ENCODE measurements at places on chromosomes 5 and 9.

- no peak for DNase-seq
Observed at GRCh38 chr5:142453932-142454331, 129.1 kb upstream of the SPRY4 start.

DNA sequence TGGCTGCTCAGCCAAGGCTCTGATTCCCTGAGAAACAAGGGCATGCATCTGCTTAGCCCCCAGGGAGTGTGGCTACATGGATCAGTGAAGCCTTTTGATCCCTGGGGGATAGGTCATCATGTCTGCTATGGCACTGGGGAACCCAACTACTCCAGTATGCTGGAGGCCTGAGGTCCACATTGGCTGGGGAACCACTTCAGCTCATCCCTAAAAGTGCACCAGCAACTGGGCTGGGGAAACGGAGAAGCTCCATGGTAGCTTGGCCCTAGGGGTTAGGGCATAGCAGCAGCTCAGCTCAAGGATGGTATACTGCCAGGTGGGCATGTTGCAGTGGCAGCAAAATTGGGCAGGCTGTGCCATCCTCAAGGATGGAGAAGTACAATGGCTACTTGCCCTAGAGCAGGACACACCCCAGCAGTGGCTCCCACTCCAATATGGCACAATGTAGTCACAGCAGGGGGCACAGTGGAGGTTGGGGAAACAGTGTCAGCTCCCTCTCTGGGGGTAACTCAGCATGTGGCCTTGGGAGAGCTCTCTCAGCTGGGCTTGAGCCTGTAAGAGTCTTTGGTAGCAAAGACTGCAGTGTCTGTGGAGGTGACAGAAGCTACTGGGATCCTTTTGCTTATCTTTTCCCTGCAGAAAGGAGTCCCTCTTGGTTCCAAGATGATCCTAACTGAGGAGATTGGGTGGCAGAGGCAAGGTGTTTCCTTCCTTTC, 111.5 kb upstream of the FSTL4 start:
- no peak for DNase-seq

- no peak for DNase-seq
Observed at GRCh38 chr9:81314490-81314889, 374.9 kb downstream of the TLE1 start.

GRCh38 chr5:156400231-156400986, 73.4 kb downstream of the SGCD start:
- DNase-seq = no peak

DNA sequence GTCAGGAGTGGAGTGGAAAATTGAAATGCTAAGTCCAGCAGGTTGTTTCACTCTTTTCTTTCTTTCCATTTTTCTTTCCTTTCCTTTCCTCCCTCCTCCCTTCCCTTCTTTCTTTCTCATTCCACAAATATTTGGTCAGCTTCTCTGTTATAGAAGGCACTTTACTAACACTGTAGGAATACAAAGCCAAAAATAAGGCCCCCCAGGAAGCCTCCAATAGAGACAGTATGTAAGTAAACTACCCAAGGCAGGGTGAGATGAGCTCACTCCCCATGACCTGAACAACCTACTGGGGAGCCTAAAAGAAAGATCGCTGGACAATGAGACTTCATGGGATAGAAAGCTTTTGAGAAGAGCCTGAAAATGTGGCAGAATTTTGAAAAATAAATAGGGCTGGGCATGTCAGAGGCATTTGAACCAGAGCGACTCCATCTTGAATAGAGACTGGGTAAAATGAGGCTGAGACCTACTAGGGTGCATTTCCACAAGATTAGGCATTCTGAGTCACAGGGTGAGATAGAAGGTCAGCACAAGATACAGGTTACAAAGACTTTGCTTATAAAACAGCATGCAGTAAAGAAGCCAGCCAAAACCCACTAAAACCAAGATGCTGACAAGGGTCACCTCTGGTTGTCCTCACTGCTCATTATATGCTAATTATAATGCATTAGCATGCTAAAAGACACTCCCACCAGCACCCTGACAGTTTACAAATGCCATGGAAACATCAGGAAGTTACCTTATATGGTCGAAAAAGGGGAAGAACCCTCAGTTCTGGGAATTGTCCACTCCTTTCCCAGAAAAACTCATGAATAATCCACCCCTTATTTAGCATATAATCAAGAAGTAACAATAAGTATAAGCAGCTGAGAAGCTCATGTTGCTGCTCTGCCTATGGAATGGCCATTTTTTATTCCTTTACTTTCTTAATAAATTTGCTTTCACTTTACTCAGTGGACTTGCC, 158.9 kb upstream of the EGFLAM start:
- DNase-seq = no peak

DNA sequence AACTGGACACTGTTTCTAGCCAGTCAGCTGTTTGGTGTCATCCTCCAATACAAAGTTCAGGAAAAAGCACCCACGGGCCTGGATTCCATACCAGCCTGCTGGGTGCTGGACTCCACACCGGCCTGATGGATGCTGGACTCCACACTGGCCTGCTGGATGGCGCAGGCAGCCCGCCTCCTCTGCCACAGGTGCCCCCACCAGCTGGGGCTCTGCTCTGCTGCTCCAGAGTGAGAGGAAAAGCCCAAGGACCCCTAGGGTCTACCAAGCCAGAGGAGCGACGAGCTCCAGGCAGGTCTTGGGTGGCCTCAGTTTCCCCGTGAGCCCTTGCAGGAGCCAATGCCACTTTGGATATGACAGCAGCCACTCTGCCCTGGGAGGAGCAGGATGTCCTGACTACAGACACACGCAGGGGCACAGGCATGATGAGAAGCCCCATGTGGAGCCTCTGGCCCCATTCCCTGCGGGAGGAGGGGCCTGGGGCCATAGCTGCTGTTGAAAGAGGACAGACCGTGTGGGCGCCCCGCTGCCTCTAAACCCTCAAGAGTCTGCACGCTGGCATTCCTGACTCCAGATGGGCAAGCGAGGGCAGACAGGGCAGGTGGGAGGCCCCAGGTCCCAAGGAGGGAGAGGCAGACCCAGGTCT, 141.6 kb downstream of the OLFM1 start:
- DNase-seq = no peak

GRCh38 chr5:66745297-66745696, 149.1 kb downstream of the MAST4 start:
- no peak for DNase-seq

DNA sequence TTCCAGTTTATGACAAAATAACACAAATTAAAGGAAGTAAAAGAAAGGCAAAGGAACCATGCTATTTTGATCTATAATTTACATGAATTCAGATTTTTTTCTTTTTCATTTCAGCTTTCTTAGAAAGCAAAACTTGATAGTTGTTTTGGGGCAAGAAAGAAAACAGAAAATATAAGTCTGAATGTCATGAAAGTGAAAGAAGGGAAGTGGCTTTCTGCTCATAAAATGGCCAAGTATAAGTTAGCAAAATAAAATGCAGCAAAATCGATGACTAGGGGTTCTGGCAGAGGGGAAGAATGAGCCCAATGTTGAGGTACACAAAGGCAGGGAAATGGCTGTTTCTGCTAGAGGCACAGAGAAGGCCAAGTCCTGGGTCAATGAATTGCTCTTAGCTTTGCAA, 3.0 kb upstream of the IFNW1 start:
- no peak for DNase-seq

- no peak for DNase-seq
Observed at GRCh38 chr9:117528225-117528624, 113.4 kb upstream of the ASTN2 start.

DNA sequence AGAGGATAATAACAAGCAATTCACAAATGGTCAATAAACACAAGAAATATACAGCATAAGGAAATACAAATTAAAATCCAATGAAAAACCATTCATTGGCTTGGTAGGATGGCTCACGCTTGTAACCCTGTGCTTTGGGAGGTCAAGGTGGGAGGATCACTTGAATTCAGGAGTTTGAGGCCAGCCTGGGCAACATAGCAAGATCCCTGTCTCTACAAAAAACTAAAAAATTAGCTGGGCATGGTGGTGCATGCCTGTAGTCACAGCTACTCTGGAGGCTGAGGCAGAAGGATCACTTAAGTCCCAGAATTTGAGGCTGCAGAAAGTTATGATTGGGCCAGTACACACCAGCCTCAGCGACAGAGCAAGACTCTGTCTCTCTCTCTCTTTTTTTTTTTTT, 20.9 kb upstream of the UBAP1 start:
- DNase-seq = no peak

DNA sequence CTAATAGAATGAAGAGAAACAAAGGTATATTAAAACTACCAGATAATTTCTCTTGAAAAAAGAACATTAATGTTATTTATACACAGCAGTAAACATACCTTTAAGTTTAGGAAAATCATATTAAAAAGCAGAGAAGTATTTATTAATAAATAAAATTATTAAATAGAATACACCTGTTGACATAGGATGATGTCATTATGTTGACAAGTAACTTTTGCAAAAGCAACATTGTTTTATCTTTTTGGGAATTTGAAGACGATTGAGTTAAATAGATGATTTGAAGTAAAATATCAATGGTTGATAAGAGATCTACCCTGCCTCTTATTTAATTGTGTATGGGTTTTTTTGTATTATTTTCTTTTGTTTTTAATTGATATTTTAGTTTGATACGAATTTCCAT, 711.1 kb upstream of the NUDT12 start:
- DNase-seq = no peak

- DNase-seq = no peak
Observed at GRCh38 chr9:16763946-16764345, 106.5 kb downstream of the BNC2 start.

DNA sequence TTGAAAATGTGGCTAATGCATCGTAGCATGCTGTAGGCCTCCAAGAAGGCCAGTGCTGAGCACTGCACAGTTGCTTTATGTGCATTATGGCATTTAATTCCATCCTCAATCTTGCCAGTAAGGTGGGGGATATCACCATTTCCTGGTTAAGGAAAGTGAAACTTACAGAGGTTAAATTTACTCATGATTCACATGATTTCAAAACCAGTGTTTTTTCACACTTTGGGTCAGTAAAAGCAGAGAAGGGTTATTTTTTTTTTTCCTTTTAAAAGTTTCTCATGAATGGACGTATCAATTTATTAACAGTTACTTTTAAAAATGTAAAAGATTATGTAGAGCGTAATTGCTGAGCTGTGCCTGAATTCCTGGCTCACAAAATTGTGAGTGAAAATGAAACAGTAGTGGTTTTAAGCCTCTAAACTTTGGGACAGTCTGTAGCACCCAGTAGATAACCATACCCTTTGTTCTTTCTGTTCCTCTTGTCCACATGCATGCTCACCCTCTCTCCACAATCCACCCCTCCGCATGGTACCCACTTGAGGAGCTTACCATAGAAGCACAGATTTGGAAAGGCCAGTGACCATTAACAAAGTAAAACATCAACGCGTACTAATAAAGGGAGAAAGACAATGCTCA, 21.2 kb downstream of the MAST4 start:
- DNase-seq = no peak

DNA sequence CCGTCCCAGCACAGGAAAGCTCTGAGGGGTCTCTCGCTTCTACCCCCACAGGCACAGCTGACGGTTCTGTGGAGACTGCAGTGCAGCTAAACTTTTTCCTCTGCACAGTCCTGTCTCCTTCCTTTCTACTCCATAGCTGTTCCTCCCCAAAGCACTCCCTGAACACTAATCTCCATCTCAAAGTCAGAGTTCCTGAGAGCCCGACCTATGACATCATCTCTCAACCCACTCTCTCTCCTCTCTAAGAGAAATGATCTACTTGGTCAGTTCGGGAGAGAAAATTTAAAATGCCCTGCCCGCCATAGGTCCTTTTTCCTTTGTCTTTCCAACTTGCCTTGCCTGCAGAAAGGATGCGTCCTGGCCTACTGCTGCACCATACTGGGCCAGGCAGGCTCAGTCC, 90.6 kb downstream of the FANCC start:
- DNase-seq = no peak

- DNase-seq = no peak
Observed at GRCh38 chr9:73155377-73155776, 3.7 kb downstream of the ANXA1 start.

DNA sequence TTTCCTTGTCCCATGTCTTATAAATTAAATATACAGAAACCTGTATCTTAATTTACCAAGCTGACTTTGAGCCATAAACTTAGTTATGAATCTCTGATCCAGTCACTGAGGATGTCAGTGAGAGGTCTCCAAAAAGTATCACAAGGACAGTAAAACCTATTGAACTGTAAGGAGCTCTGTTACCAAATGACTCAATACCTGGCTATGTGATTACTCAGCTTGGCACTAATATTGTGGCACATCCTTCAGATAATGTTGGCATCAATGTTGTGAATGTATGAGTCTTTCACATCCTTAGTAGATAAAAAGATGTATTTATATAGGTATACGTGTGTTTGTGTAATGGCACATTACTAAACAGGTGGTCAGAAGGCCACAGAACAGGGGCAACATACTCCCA, 18.0 kb upstream of the CAPSL start:
- DNase-seq = no peak

- no peak for DNase-seq
Observed at GRCh38 chr5:107425541-107426031, 245.2 kb downstream of the EFNA5 start.

DNA sequence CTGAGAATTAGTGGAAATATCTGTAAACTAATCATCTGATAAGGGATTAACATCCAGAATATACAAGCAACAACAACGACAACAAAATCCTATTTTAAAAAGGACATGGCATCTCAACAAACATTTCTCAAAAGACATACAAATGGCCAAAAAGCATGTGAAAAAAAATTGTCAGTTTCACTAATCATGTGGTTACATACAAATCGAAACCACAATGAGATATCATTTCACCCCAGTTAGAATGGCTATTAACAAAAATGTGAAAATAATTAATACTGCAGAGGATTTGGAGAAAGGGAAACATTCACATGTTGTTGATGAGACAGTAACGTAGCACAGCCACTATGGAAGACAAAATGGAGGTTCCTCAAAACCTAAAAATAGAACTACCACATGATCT, 69.5 kb downstream of the ERP44 start:
- DNase-seq = no peak

DNA sequence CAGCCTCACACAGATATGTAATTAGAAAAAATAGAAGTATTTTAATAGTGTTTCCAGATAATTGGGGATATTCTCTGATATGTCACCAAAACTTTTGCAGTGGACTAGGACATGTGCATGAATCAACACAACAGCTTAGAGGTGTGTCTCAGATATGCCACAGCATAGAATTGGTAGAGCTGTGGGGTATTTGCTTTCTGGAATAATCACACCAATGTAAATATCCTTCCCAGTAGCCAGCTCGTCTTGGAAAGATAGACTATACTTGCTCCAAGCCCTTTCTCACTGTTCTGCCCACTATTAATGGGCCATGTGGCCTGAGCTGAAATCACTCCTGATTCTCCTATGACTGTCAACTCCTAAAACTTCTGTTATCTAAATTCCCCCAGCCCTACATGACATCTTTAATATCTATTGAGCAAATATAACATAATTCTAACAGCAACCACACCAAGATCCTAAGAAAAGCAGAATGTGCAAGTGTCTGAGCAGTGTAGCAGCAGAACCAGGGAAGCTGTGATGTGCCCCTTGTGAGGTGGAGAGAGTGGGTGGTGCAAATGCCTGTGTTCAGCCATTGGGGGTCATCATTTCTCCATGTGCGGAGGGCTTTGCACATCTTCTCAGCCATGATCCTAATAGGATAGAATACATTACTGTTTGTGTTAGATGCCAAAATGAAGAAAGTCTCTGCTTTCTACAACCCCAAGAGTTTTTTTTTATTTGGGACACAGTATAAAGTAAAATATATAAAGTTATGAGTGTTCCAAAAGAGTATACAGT, 65.0 kb downstream of the MELK start:
- DNase-seq = no peak

All from activated CD4-positive, alpha-beta T cell treated with anti-CD3 and anti-CD28 coated beads for 4 hours (primary cell).